T-helper 22 cell (primary cell): ENCODE measurements at places on chromosomes 6 and 20.

DNA sequence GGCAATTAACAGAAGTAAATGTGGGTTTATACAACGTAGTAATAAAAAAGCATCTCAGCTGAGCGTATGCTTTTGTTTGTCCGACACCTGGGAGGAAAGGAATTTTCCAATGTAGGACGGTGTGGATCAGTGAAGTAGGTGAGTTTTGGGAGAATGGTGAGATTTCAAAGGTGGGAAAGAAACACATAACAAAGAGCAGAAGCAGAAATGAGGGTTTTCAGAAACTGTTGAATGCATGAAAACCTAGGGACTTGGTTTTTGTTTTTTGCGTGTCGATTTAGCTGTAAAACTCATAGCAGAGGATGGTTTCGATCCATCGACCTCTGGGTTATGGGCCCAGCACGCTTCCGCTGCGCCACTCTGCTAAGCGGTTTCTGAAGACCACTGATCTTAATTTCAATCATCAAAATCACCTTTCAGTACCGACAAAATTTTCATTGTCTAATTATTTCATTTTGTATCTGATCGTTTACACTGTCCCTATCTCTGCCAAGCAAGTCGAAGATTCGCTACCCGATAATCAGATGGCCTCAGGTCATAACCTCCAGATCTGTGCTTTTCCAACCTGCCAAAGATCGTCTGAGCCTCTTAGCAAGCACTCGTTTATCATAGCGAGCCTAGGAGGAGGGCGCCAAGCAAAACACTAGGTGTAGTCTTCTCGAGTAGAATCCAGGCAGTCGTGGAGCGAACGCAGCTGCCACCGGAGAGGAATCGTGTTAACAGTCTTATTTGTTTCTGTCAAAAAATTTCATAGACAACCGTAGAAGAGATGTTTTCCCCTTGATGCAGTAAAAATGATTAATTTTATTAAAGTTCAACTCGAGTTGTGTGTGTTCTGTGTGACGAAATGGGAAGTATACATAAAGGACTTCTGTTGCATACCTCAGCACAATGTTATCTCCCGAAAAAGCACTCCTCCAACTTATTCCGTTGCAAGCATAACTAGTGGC lies 20.9 kb upstream of the POM121L2 start:
- no peak for DNase-seq

GRCh38 chr6:2940010-2940850 lies 31.1 kb downstream of the SERPINB6 start:
- DNase-seq = peak; percentile 63

- DNase-seq = no peak
Measured at GRCh38 chr6:24960991-24961475, 25.3 kb upstream of the RIPOR2 start.

DNA sequence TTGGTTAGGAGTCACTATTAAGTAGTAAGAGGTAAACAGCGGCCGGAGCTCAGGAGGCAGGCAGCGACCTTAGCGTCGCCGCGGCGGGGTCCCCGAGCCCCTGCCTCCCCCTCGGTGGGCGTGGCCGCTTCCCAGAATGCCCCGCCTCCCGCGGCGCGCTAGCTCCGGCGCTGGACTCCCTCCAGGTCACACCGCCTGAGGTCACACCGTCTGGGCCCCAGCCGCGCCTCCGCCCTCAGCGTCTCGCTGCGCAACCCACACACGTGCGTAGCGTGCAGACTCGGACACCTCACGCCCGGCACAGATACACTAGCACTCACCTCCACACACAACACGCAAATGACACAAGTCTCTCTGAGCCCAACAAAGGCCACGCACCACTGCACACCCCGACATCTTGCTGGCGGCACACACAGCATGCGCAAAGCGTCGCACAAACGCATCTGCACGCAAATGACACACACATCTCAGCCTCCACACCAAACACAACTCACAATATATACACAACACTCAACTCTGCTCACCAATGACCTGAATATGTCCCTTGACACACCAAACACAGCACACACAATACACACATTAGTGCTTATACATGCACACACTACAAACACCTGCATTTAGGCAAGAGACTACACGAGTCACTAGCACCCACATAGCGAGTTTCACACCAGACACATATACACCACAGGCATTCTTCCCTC lies 17.6 kb upstream of the CDKN1A start:
- no peak for DNase-seq

DNA sequence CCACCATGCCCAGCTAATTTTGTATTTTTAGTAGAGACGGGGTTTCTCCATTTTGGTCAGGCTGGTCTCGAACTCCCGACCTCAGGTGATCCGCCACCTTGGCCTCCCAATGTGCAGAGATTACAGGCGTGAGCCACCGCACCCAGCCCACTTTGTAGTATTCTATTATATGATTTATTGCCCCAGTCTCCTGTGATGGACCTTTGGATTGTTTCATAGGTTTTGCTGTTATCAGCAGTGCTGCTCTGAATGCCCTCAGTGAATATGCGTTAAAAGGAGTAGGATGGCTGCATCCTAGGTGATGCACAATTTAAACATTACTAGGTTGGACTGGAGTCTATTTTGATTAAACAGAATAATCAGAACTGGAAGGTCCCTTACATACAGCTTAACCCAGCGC lies 10.3 kb downstream of the ID1 start:
- DNase-seq = no peak

DNA sequence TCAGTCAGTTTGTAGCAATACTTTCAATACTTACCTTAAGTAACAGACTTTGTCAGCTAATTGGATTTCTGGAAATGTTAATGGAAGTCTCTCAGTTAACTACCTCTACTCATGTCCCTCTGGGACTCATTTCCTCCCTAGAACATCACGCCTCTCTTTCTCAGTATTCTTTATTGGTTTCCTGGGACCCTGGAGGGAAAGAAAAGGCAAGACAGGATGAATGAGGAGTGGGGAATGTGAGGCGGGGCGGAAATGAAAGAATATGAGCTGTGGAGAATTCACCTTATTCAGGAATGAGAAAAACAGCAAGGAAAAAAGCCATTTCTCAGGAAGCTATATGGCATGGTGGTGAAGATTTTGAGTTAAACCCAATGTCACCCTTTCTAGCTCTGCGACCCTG lies 62.7 kb downstream of the ANKS1A start:
- DNase-seq = no peak
